ENCODE measurements at places on chromosomes 4 and X.
A peak's percentile ranks its signal among the peaks of the same experiment; 100 is the strongest.

DNA sequence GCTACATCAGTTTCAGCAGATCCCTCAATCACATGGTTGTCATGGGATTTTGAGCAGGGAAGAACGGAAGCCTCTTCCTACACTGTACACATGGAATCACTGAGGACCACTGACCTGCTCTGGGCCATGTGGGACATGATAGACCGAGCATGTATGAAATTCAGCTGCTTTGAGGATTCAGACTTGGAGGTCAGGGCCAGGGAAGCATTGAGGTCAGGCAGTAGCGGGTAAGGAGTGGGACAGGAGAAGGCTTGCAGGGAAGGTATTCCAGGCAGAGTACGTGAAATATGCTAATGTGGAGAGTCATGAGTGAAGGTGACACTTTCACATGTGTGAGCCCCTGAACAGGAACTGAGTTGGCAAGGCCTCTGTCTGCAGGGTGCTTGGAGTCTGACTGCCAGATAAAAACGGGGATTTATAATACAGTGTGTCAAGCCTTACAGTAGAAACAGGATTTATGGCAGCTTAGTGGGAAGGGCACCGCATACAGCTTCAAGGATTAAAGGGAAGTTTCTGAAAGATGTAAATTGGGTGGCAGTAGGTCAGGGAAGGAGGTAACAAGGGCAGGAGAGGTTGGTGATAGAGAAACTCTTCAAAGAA is 111.7 kb downstream of the STK32B start:
- DNase-seq: no peak

- DNase-seq: peak; percentile 28
Observed at GRCh38 chrX:21738210-21738949, 19.5 kb downstream of the SMPX start.

DNA sequence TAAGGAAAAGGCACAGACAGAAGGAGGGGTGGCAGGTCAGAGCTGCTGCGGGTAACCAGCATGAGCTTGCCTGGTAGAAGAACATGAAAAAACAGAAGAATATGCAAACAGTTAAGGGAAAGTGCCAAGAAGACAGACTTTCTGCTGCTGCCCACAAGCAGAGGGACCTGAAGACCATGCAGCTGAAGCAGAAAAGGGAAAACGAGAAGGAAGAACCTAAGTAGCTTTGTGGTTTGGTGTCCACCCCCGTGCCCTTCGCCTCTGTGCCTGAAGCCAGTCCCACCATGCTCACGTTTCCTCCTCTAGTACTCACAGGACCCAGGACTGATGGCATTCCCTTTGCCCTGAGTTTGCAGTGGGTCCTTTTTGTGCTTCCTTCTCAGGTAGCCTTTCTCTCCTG is 62.8 kb downstream of the UBA6 start:
- no peak for DNase-seq

GRCh38 chr4:151727365-151727764 is 33.4 kb downstream of the GATB start:
- no peak for DNase-seq

GRCh38 chr4:121156822-121157769 is 7.0 kb downstream of the TNIP3 start:
- no peak for DNase-seq

- DNase-seq: no peak
Observed at GRCh38 chr4:184933311-184933710, 85.0 kb upstream of the HELT start.

DNA sequence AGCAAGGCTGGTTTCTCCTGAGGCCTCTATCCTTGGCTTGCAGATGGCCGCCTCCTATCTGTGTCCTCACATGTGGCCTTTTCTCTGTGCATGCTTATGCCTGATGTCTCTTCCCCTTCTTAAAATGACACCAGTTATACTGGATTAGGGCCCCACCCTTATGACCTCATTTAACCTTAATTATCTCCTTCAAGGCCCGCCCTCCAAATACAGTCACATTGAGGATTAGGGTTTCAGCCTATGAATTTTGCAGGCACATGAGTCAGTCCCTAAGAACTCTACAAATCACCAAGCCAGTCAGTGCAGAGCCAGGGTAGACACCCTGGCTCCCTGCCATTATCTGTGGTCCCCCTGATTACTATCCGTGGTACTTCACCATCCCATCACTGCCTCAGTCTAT is 51.6 kb downstream of the MAML3 start:
- no peak for DNase-seq

DNA sequence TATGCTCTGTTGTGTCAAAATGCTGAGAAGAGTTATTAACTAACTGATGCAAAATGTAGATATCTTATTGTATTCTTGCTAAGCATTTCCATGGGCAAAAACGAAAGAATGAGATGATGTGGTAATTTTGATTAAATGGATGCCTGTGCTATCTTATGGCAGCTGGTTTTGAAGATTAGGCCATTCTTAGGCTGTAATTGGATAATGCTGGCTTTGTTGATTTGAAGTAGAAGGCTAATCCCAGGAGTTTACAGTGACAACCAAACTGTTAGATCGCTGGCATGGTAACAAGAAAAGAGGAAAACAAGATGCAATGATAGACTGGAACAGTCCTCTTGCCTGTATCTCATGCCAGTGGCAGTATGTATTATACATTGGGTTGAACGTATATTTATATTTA is 74.1 kb upstream of the WDR44 start:
- DNase-seq: no peak

GRCh38 chr4:5018096-5018495 is 1.2 kb downstream of the CYTL1 start:
- peak; percentile 22 for DNase-seq

DNA sequence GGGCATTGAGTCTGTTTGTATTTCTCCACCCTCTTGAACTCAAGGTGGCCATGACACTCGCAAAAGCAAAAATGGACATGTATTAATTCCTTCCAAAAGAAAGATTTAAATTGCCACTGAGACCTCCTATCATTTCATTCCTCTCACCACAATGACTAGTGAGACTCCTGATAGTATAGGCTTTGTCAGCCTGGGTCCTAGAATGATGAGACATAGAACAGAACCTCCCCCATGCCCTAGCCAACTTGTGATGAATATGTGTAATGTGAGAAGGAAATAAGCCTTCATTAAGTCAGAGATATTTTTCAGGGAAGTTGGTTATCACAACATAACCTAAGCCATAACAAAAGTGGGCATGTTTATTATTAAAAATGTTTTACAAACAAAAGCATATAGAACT is 62.5 kb downstream of the ASB9 start:
- no peak for DNase-seq

DNA sequence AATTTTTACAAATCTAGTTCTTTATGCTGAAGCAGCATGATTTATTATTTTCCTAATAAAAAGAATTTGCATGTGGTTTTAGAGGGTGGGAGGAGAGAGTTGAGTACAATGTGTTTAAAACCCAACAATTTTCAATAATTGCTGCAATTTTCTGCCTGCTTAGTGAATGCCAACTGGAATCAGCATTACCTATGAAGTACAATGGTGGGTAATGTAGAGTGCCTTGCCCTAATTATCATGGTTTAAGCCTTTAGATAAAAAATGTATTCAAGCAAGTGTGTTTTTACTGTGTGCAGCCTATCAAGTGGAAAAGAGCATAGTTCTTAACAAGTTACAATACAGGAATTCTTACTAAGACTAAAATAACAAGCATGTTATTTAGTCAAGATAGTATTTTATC is 77.9 kb upstream of the ANKRD50 start:
- DNase-seq: no peak

GRCh38 chrX:27815209-27815608 is 7.4 kb downstream of the MAGEB10 start:
- DNase-seq: peak; percentile 50

DNA sequence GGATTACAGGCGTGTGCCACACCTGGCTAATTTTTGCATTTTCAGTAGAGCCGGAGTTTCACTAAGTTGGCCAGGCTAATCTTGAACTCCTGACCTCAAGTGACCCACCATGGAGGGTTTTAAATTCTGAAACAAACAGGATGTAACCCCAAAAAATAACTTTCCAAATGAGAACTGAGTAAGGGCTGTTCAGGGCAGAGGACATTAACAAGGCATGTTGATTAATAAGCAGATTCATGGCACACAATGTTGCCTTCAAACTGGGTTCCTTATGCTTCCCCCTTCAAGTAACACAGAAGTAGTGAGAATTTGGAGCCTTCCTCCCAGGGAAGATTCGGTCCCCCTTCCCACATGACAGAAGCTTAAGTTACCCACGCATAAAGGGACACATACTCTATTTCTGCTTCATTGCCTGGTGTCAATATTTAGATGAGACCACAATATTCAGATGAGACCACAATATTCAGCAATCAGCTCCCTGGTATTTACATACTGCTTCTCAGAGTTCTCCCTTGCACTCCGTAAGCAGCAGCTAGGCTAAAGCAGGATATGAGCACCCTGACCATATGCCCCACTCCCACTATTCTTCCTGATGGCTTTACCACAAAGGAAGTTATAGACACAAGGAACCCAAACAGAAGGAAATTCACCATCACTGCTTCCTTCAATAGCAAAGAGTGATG is 21.4 kb downstream of the GRSF1 start:
- no peak for DNase-seq

DNA sequence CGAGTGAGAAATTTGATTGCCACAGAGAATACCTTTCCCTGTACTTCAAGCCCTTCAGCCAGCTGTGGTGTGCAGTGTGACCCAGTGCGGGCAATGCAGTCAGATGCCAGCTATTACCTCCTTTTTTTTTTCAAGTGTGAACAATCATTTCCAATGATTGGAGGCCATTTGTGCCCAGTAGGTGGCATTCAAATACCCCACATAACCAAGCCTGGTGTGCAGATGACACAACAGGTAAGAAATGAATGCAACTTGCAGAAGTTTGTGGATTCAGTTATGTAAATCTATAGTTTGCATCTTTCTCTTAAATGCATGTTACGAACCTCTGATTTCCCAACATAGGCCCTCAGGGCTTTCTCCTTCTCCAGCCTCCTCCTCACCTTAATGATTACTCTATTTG is 98.0 kb downstream of the CLCN4 start:
- DNase-seq: no peak

- no peak for DNase-seq
Observed at GRCh38 chr4:40718586-40718985, 31.2 kb upstream of the NSUN7 start.

GRCh38 chrX:17602245-17602644 is 135.0 kb upstream of the SCML1 start:
- DNase-seq: no peak

DNA sequence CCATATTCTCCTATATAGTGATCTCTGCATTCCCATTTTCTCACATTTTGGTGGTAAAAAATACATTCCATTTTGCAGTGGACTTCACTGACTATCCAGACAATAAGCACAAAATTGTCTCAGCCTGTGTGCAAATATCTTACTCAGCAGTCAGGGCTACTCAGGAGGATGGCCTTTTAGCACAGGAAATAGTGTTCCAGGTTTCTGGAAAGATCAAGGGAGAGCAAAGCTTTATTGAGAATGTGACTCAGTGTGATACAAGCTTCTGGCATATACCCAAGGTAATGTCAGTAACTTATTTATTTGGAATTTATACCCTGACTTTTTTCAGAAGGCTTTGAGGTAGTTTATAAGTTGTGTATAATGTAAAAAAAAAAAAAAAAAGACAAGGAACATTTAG is 233.4 kb downstream of the TEX13A start:
- peak; percentile 10 for DNase-seq

DNA sequence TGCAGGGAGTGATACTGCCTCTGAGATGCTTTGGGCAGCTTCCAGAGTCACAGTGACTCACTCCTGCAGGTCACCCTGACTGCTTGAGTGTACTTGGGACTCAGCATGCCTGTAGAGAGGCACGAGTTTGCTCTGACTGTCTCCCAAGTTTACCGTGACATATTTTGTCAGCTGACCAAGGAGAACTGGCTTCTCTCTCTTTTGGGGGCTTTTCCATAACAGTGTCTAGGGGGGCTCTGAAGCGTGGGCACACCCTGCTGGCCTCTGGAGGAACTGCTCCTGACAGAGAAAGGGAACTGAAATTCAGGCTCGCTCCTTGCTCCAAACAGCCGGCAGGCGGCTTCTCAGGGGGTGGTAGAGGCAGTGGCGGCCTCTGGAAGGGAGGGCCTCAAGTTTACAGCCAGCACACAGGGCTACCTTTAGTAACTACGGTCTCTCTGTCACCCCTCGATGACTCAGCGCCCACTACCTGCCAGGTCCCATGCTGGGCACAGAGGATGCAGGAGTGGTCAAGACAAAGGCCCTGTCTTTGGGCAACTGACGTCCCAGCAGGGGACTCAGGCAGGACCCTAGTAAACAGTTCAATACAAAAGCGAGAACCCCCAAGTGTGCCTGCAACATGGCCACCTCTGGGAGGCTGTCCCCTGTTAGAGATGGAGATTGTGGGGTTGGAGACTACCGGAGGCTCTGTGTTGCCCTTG is 17.8 kb downstream of the ZNF185 start:
- DNase-seq: peak; percentile 76

- peak; percentile 90 for DNase-seq
Observed at GRCh38 chr4:106287353-106287969, 28.5 kb downstream of the TBCK start.

DNA sequence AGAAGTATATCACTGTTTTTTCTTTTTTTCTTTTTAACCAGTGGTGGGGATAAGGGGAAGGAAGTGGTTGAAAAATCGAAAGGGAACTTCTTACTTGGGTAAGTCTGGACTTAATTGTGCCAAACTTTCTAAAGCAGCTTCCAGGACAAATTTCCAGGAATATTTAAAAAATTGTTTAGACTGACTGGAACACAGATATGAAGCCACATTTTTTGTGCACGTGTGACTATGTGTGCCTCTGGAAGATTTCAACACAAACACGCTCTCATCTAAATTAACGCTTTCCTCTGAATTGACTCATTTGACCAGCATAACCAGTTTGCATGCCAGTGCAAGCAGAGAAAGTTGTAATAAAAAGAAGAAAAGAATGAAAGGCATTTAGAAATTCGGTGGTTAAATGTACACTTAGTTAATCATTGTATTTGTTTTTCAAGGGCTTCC is 18.8 kb upstream of the YTHDC1 start:
- peak; percentile 69 for DNase-seq

GRCh38 chrX:112664924-112665323 is 14.8 kb downstream of the LHFPL1 start:
- no peak for DNase-seq

GRCh38 chrX:72306085-72306801 is 529 bp upstream of the CITED1 start:
- DNase-seq: no peak

DNA sequence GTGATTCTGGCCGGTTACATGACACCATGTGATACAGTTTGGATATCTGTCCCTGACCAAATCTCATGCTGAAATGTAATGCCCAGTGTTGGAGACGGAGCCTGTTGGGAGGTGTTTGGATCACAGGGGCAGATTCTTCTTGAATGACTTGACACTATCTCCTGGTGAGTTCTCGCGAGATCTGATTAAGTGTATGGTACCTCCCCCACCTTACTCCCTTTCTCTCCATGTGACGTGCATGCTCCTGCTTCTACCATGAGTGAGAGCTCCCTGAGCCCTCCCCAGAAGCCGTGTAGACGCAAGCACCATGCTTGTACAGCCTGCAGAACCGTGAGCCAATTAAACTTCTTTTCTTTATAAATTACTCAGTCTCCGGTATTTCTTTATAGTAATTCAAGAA is 23.6 kb downstream of the CPE start:
- no peak for DNase-seq

- no peak for DNase-seq
Observed at GRCh38 chrX:141341743-141342142, 99.4 kb upstream of the SPANXC start.

- DNase-seq: no peak
Observed at GRCh38 chr4:8707045-8707781, 114.6 kb downstream of the CPZ start.

GRCh38 chr4:156495836-156496235 is 475.8 kb downstream of the PDGFC start:
- DNase-seq: no peak

- DNase-seq: peak; percentile 24
Observed at GRCh38 chr4:150080337-150080736, 2.1 kb downstream of the DCLK2 start.

Measured in astrocyte of the spinal cord (primary cell).